ENCODE measurements at places on chromosomes 12 and 14.

DNA sequence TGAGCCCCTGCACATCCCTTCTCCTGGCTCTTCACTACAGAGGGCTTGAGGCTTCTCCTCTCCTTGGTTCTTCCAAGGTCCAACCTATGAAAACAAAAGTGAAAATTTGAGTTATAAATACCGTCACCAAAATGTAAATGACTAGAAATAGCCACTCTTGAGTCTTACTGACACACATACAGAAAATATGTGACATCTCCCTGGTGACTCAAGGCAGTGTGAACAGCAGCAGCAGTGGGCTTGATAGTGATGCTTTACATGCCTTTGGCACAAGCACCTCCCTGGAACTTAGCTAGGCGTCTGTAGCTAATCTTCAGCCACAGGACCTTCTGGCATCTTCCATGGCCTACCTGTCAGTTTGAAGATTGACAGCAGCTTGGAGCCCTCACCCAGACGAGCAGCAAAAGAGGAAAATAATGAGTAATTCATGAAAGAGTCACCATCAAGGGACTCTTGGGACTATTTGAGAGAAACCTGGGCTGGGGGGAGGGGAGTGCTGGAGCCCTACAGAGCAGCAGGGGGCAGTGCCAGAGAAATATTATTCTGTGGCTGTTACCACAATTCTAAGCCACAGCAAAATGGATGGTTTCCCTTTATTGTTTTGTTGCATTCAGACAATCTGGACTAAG lies 158.0 kb downstream of the KCNK10 start:
- no peak for DNase-seq

DNA sequence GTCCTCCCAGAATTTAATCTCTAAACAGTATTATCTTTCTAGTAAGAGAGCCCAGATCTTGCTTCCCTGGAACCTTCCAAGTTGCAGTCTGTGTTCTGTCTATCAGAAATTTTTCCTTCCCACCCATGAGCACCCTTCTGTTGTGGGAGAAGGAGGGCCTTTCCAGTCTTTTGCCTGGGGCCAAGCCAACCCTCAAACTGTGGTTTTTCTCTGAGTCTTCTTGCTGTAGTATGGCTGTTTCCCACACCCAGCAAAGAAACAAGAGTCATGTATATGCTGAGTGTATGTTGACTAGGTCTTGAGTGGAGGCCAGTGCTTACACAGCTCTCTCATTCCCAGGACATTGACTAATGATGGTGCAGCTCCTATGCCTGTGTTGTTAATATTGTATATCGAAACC lies 104.5 kb downstream of the TGFB3 start:
- no peak for DNase-seq

GRCh38 chr14:61577506-61577931 lies 117.8 kb upstream of the HIF1A start:
- no peak for DNase-seq

GRCh38 chr12:16282081-16282480 lies 4.6 kb upstream of the SLC15A5 start:
- DNase-seq, result no peak

DNA sequence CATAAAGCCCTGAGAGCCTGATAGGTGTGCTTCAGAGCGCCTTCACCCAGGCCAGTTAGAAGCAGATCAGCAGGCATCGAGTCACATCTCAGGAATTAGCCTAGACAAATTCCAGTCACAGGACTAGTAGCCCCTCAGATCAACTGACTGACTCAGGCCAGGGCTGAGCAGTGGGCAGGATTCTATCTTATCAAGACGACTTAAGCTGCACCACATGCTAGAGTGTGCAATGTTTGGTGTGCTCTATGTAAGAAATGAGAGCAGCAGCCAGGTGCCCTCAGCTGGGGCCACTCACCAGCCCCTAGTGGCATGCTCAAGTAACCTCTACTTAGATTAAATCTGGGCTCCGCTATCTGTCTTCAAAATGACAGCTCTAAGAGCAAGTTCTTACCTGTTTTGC lies 19.7 kb upstream of the NGB start:
- DNase-seq, result no peak

DNA sequence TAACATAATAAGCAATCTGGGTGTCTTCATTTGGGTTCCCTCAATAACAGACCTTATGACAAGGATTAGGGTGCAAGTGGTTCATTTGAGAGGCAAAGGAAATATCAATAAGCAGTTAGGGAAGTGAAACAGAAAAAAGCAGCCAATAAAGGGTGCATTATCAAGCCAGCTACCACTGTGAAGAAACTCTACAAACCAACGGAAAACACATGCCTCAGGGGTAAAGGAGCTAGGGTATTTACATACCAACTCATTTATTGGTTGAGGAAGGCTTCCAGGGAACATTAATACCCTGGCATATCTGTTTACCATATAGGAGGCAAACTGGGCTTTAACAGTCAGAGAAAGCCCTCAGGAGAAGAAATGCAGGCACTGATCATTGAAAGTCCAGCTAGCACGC lies 22.7 kb upstream of the IFNG-AS1 start:
- no peak for DNase-seq

DNA sequence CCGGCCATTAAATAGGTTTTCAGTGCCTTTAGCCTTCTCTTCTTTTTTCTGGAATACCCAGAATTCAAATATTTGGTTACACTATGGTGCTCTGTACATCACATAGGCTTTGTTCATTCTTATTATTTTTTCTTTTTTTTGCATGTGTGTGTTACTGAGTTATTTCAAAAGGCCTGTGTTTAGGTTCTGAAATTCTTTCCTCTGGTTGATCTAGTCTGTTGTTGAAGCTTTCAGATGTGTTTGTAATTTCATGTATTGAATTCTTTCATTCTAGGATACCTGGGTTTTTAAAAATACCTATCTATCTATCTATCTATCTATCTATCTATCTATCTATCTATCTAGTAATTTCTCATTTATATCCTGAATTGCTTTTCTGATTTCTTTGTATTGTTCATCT lies 66.9 kb downstream of the FBXO33 start:
- no peak for DNase-seq

GRCh38 chr12:119354172-119354571 lies 19.6 kb downstream of the CCDC60 start:
- DNase-seq, result no peak

DNA sequence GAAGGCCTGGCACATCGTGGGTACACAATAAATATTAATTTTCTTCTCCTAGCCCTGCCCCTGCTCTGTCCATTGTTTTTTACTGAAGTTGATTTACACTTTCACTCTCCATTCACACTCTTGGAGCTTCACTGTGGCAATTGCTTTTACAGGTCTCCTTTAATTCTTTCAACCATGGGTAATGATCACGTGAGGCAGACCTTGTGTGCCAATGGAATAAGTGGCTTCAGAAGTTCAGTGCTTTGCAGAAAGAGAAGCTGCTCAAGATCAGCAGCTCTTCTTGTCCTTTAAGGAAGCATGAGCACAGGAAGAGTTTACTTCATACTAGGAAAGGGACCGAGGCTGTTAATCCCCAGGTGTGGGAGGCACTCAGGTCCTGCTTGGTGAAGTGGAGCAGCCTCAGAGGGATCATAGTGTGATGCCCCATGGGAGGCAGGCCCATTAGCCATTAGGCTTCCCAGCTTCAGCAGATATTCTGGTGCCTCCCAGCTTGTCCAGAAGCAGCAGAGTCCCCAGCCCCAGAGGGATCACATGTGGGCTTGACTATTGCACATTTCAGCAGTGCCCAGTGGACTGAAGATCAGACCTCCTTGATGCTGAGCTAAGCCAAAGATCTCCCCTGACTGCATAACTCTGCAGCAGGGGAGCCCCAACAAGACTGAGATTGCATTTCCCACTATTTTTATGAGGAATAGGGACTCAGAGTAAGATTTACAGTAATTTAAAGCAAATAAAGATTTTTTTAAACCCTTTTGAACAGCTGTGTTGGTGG lies 5.0 kb upstream of the SLC35F4 start:
- DNase-seq, result no peak

DNA sequence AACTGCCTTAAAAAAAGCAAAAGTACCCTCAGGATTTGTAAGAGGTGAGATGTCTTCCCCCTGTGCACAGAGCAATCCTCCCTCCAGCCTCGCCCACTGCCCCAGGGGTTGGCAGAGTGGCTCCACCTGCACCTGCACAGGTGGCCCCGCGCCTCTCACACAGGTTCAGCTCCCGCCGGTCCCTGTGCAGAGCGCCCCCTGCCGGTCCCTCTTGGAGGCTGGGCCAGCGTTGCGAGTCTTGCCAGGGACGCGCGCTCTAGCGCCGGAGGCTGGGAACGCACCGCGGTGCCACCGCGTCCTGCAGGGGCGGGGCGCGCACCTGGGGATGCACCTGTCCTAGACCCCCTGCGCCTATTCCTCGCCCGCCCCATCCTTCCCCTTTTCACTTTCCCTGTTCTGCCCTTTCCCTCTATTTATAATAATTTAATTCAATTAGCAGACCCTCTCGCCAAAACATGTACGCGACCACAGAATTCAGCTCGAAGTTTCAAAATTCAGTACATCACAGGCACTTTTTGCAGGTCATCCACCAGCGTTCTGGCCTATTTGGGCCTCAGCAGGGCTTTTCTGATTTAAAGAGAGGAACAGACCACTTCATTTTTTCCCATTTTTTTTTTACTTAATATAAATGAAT lies 618.6 kb downstream of the AACS start:
- peak; percentile 16 for DNase-seq

- no peak for DNase-seq
Observed at GRCh38 chr12:54306925-54307741, 6.3 kb upstream of the NFE2 start.

DNA sequence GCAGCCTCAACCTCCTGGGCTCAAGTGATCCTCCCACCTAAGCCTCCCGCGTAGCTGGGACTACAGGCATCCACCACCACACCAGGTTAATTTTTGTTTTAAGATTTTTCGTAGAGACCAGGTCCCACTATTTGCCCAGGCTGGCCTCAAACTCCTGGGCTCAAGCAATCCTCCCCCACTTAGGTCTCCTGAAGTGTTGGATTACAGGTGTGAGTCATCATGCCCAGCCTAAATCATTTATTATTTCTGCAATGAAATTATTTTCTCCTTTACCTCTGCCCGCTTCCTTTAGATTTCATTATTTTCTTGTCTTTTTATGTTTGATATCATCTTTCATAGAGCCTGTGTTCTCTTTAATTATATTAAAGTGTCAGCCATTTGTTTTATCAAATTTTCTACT lies 165.2 kb upstream of the OTX2 start:
- no peak for DNase-seq

GRCh38 chr12:9827209-9827888 lies at the start of gene KLRF1:
TSS of gene KLRF1 (plus strand) at chr12:9827481. CDS start at chr12:9827545, 64 bp downstream.
- no peak for DNase-seq

DNA sequence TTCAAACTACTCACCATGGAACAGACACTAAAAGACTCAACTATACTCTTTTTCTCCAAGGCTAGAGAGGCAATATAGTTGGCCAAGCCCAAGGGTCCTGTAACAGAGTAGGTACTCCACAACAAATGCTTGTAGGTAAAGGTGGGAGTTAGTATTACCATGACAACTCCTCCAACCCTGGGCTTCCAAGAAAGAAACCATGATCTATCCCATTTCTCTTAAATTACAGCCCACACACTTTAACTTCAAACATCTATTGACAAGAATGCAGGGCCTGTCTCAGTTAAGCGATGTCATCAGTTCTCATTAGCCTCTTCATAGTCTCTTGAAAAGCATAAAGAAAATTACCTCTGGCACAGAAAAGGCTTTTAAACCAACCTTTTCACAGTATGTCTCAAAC lies 25.0 kb downstream of the ERH start:
- no peak for DNase-seq

DNA sequence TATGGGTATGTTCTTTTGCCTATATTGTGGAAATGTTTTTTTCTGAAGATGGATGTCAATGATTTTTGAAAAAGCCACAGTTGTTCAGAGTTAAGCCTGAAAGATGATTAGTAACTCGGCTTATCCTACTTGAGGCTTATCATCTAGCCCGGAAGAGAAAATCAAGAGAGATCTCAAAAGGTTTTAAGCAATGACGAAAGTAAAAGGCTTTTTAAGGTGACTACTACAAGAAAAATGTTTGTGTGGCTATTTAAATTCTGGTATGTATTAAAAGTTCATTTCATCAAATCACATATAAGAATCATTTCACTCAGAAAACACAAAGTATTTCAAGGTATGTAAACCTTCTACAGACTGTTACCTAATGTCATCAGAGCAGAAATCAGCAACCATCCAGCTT lies 40.2 kb downstream of the HEATR5A start:
- no peak for DNase-seq

DNA sequence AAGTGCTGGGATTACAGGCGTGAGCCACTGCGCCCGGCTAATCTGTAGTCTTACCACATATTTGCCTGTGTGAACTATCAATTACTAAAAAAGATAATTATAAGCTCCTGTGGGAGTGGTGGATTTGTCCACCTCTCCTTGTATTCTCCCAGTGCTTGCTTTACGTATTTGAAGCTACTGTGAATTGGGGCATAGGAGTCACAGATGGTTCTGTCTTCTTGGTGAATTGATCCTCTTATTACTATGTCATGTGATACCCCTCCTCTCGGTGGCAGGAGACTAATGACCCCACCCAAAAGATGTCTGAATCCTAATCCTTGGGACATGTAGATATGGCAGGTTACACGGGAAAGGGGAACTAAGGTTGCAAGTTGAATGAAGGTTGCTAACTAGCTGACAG lies 11.8 kb downstream of the GPR132 start:
- DNase-seq, result no peak

- no peak for DNase-seq
Observed at GRCh38 chr12:42698213-42698612, 108.7 kb upstream of the PRICKLE1 start.

GRCh38 chr12:3869865-3870264 lies 3.3 kb downstream of the PARP11 start:
- DNase-seq, result no peak

DNA sequence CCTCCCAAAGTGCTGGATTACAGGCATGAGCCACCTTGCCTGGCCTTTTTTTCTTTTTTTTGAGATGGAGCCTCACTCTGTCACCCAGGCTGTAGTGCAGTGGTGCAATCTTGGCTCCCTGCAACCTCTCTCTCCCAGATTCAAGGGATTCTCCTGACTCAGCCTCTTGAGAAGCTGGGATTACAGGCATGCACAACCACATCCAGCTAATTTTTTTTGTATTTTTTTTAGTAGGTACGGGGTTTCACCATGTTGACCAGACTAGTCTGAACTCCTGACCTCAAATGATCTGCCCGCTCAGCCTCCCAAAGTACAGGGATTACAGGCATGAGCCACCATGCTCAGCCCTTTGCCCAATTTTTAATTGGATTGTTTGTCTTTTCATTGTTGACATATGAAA lies 58.0 kb downstream of the SINHCAF start:
- DNase-seq, result no peak

DNA sequence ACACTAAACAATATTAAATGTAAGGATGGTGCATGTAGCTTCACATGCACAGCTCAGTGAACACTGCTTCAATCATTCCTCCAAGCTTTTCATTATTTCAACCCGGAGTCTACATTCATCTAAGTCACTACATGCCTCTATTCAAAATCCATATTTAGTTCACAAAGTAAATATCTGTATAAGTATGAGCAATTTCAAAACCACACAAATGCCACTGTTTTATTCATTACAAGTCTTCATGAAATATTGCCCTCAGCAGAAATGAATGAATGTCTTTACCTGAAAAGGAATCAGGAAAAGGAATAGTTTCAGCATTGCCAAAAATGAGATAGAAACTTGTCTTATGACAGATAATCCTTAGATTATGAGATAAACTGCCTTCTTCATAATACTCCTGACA lies 149.4 kb downstream of the SLC38A4 start:
- no peak for DNase-seq

- no peak for DNase-seq
Observed at GRCh38 chr12:95096852-95097251, 23.4 kb upstream of the NR2C1 start.

- no peak for DNase-seq
Observed at GRCh38 chr14:43877351-43877960, 629.6 kb downstream of the FSCB start.

GRCh38 chr14:74244115-74244514 lies 4.9 kb downstream of the VSX2 start:
- DNase-seq, result no peak
